Bronchial epithelial cell (primary cell): ENCODE measurements at places on chromosomes 6 and 20.
A peak's percentile ranks its signal among the peaks of the same experiment; 100 is the strongest.

DNA sequence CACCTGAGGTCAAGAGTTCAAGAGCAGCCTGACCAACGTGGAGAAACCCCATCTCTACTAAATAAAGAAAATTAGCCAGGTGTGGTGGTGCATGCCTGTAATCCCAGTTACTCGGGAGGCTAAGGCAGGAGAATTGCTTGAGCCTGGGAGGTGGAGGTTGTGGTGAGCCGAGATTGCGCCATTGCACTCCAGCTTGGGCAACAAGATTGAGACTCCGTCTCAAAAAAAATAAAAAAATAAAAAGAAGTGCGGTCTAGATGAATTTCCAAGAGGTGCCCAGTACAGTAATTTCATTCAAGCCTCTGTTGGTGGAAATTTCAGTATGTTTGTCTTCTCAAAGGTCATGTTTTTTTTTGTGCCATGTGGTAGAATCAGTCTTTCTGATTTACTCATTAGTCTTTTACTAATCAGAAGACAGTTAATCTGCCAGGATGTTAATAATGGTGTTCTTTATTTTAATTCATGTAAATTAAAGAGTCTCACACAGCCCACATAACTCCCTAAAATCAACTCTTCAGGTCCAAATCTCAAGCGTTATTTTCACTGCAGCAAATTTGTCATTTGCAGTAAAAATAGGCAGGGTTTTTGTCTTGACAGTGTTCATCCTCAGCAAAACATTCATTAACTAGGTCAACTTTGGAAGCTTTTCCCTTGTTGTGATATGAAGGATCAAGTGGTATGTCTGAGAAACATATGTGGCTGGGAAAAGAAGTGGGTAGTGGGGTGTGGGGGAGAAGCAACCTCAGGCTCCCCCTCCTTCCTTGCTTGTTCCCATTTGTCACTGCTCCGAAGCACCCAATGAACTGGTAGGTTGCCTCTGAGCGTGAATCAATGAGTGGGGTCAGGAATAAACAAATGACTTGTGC lies 13.3 kb downstream of the TP53INP2 start:
- DNase-seq, result no peak

GRCh38 chr6:27026361-27026760 lies 221.1 kb upstream of the PRSS16 start:
- DNase-seq, result peak; percentile 54

- no peak for DNase-seq
Observed at GRCh38 chr6:162140251-162140852, 587.2 kb downstream of the PRKN start.

GRCh38 chr6:127118298-127119101 lies at the start of gene RSPO3:
Gene RSPO3, plus strand, starts transcription at chr6:127118671. Its CDS starts 522 bp downstream, at chr6:127119193.
- peak; percentile 11 for DNase-seq

GRCh38 chr6:41200296-41200900 lies 551 bp downstream of the TREML2 start:
- peak; percentile 7 for DNase-seq

DNA sequence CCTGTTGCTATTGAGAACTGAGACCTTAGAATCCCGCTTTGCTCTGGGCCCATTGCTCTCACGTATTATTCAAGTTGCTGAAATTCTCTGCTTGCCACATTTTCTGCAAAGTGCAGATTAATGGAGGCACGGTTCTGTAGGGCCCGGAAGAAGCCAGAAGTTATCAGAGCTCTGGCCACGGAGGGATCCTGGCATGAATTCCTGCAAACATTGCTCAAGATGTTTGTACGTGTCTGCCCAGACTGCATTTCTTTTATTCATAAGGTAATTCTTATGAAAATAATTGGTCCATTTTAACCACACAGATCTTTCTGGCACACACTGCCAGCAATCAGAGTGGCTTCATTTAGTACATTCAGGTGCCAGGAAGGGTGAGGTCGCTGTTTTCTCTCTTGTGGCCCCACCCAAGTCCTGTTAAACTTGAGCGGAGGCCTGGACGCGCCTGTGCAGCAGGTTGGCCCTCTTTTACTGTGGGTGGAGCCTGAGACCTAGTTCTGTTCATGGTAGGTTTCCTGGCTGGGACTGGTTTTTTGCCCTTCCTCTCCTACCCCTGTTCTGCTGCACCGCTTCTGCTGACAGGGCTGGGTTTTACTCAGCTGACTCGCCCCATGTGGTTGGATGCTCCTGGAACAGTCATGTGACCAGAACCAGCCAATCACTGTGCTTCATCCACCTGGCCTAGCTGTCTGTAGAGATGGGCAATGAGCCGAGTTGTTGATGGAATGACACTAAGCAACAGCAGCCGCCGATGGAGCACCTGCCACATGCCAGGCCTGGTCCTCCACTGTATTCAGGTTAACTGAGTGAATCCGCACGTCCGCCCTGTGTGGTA lies 230.2 kb downstream of the CDH4 start:
- peak; percentile 32 for DNase-seq

DNA sequence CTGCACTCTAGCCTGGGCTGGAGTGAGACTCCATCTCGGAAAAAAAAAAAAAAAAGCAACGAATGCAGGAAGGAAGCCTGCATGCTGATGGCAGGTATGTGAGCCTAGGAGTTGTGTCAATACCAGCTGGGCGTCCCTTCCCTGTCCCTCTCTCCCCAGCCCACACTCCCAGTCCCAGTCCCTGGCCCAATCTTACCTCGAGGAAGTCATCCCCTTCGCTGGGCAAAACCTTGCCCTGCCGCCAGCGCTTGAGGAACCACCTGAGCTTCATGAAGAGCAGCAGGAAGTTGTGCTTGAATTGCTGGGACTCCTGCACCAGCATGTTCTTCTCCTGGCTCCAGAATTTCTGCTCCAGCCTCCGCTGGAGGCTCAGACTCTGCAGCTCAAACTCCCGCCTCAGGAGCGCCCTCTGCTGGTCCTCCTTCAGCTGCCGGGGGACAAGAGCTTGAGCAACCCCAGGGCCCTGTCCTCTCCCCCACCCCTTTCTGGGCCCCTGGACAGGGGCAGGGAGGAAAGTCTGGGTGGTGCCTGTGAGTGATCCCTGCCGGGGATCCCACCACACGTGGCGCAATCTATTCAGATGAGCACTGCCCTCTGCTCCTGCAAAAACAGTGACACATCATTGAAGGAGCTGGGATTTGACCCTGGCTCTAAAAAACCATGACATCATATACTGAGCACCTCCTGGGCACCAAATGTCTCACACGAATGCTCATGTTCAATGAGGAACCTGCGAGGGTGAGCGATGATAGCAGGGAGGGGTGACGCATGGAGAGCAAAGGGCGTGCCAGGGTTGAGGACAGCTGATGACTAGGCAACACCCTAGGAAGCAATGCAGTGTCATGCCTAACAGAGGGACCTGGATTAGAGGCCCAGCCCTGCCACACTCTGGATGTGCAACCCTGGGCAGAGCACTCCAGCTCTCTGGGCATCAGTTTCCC lies 35.0 kb upstream of the DSN1 start:
- DNase-seq, result peak; percentile 89

DNA sequence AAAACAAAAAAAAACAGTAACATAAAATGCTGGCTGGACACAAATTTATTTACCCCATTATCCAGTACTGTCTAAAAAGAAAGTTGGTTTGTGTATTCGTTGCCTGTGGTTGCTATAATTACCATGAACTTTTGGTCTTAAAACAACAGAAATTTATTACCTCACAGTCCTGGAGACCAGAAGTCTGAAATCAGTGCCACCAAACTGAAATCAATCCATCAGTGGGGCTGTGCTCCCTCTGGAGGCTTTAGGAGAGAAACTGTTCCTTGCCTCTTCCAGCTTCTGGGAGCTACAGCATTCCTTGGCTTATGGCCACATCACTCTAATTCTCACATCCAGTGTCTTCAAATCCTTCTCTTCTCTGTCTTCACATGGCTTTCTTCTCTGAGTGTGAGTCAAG lies 79.4 kb downstream of the SNX5 start:
- DNase-seq, result no peak
